ENCODE measurements at places on chromosomes 11 and 22.

GRCh38 chr11:28071305-28071704, 36.7 kb downstream of the KIF18A start:
- DNase-seq = no peak

DNA sequence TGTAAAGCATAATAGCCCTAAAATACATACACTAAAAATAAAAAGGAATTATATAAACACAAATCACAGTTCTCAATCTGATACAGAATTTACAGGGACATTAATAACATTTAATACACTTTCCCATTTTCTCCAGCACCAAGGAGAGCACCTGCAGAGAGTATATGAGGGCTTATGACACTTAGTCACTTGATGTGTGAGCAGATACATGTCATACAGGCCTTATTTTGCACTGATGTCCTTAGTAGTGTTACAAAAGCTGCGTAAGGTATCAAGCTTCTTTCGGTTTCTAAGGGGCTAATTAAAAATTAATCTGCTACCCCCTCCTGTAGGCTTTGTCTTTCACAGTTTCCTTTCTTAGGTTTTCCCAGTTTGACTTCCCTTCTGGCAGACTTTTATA, 61.3 kb downstream of the TRIM44 start:
- DNase-seq = no peak

GRCh38 chr11:120548682-120549209, 37.2 kb downstream of the GRIK4 start:
- DNase-seq = no peak

DNA sequence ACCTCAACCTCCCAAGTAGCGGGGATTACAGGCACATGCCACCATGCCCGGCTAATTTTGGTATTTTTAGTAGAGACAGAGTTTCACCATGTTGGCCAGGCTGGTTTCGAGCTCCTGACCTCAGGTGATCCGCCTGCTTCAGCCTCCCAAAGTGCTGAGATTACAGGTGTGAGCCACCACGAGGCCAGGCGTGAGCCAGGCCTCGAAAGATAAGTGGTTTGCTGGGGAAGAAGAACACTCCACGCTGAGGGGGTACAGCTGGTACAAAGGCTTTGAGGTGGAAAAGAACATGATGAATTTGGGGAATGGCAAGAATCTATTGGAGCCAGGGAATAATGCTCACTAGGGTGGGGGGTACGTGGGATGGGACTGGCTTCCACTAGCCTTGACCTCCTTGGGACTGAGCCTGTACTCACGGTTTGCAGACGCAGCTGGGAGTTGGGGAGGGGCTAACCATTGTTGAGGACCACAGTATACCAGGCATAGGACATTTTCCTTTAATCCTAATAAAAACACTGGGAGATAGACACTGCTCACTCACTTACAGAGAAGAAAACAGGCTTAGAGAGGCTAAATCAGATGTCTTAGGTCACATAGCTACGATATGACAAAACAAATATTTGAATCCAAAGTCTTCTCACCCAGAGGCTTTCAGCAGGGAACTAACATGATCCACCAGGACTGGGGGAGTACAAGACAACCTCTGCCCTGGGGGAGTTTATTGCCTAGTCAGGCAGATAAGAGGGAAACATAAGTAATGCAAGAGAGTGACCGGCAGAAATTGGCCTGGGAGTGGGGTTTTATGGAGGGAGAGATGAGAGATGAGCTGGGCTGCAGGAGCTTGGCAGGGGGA, 4.9 kb downstream of the SLCO2B1 start:
- DNase-seq = no peak

DNA sequence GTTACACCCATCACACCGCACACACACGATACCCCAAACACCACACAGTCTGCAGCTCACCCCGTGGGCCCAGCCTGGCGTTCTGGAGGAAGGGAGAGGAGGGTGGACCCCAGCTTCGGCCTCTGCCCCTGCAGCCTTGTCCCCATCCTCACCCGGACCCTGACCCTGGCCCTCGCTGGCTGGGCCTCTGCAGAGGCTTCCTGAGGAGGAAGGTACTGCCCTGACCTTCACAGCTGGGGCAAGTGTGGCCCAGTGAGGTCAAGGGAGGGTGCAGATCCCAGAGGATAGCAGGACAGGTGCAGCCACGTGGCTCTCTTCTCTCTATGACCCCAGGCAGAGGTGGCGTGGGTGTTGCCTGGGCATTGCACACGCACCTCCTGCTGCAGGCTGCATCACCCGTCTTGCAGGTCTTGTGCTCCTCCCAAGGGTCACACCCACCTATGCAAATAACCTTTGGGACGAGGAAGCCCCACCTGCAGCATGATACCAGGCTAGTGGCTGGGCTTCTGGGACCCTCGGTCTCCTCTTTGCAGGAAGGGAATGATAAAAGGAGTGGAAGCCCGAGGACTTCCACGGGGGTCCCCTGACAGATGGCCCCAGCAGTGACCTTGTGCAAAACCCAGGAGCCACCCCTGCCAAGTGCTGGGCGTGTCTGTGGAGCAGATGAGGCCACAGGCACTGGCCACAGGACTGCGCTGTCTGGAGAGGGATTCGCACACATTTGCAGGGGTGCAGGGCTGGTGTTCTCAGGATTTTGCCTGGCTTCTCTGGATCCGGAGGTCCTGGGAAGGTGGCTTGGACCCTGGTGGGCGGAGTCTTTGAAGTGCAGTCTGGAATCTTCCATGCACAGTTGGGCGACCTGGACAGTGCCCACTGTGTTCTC, 1241.5 kb downstream of the BRD1 start:
- DNase-seq = no peak

DNA sequence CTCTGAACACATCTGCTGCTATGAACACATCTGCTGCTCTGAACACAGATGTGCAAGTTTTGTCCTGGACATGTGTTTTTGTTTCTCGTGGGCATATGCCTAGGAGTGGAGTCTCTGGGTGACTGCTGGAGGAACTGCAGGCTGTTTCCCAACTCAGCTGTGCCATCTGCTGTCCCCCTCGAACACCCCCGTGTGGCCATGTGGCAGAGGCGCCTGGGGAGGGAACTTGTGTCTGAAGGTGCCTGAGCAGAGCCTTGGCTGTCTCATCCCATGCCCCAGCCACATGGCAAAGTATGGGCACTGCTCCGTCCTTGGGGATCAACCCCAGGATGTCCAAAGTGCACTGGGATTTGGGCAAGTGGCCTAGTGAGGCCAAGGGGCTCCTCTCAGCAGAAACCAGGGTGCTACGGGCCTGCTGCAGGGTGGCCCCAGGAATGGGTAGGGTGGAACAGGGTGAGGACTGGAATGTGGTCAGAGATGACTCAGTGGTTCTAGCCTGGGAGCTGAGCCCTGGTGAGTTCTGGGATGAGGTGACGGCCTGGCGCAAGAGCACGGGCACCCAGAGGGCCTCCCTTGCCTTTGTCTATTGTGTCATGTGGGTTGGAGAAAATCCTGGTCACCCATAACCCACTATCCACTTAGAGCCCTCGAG, 14.7 kb downstream of the GATD1 start:
- no peak for DNase-seq

DNA sequence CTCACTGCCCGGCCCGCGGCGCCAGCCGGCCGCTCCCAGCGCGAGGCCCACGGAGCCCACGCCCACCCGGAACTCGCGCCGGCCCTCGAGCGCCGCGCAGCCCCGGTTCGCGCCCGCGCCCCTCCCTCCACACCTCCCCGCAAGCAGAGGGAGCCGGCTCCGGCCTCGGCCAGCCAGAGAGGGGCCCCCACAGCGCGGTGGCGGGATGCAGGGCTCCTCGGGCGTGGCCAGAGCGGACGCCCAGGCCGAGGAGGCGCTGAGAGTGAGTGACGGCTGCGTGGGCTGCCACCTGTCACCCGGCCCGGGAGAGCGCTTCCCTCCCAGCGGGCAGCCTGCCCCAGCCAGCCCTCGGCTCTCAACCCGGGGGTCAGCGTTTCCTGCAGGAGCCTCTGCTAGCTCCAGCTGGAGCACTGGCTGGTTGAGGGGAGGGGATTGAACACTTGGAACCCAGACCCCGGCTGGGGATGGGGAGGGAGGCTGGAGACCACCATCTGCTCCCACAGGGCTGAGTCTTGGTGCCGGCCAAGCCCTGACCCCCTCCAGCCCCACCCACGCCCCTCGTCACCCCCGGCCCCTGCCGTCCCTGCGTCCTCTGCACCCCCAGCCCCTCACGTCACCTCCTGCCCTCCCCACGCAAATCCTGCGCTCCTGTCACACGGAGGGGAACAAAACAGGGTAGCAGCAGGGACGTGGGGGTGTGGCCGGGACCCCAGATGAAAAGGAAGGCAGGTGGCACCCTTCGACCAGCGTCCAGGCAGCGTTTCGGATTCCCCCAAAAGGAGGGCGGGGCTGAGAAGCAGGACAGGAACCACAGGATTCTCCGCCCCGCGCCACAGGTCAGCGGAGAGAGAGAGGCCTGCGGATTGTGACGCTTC, 157.0 kb downstream of the BRD1 start:
- no peak for DNase-seq

GRCh38 chr11:115610908-115611307, 106.7 kb upstream of the CADM1 start:
- no peak for DNase-seq

GRCh38 chr11:10622957-10623791, 54.7 kb upstream of the LYVE1 start:
- no peak for DNase-seq

DNA sequence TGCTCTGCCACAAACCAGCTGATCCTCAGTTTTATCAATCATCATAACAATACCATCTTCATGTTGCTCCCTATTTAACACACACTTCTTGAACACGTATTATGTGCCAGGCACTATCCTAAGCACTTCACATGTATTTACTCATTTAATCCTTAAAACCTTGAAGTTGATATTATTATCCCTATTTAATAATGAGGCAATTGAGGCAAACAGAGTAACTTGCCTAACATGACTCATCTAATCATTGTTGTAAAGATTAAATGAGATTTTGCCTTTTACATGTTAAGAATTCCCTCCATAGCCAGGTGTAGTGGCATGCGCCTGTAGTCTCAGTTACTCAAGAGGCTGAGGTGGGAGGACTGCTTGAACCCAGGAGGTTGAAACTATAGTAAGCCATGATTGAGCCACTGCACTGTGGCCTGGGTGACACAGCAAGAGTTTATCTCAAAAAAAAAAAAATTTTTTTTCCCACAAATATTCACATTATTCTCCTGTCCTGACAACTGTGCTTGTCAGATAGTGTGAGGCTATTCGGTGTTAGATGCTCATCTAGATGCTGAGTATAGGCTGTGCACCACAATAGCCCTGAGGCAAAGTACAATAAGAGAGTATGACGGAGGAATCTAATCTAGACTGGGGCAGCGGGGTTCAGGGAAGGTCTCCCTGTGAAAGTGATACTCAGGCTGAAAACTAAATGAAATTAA, 13.4 kb downstream of the CKAP5 start:
- no peak for DNase-seq

- no peak for DNase-seq
Observed at GRCh38 chr11:126810776-126811175, 189.8 kb downstream of the KIRREL3 start.

- no peak for DNase-seq
Observed at GRCh38 chr11:120660024-120660565, 148.5 kb downstream of the GRIK4 start.

GRCh38 chr22:48890693-48891554, 936.7 kb downstream of the BRD1 start:
- no peak for DNase-seq

GRCh38 chr11:134139873-134140331, 71.0 kb downstream of the JAM3 start:
- no peak for DNase-seq

DNA sequence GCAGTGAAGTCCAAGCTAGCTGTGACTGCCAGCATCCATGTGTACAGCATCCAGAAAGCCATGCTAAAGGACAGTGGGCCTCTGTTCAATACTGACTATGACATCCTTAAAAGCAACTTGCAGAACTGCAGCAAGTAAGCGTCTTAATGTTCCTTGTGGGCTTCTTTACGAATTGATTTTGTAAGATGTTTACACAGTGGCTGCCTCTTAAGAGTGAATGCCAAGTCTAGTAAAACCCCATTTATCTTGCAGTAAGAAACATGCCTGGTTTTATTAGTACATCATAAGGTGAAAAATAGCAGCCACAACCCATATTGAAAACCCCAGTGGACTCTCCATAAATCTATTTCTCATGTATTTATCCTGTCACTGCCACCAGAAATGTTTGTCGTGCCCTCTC, 20.5 kb downstream of the POLD3 start:
- no peak for DNase-seq

DNA sequence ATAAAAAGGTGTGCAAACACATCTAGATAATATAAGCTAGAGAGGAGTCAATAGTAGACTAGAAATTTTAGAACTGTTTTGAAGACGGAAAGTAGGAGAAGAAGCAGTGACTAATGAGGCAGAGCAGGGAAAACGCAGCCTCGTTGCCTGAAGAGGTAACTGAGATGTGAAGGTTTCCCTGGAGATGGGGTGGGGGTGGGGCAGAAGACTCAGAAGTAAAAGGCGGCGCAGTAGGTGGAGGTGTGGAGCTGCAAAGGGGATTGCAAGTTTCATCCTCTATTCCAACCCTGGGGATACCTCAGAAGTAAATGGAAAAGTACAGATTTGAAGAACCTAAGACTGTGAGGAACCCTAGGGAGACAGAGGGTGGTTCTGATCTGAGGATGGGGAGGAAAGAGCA, 109.5 kb downstream of the TMPRSS5 start:
- no peak for DNase-seq

GRCh38 chr11:114259551-114259983, 36.6 kb upstream of the NNMT start:
- DNase-seq = no peak

DNA sequence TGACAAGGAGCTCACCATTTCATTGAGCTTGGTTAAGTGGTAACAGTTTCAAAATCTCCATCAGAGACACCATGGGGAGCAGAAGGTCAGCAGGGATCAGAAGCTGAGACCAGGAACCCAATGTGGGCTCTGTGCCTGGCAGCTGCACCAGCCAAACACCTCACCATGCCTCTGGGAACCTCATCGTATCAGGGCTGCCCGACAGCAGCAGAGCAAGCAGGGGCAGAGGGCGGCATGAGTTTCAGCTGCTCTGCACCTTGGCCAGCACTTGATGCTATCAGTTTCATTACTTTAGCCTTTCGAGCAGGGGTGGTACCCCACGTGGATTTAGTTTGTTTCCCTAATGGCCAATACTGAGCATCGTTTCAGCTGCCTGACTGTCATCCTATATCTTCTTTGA, 77.8 kb downstream of the DGCR2 start:
- DNase-seq = no peak

GRCh38 chr11:117547946-117548345, 220.3 kb downstream of the CEP164 start:
- no peak for DNase-seq

DNA sequence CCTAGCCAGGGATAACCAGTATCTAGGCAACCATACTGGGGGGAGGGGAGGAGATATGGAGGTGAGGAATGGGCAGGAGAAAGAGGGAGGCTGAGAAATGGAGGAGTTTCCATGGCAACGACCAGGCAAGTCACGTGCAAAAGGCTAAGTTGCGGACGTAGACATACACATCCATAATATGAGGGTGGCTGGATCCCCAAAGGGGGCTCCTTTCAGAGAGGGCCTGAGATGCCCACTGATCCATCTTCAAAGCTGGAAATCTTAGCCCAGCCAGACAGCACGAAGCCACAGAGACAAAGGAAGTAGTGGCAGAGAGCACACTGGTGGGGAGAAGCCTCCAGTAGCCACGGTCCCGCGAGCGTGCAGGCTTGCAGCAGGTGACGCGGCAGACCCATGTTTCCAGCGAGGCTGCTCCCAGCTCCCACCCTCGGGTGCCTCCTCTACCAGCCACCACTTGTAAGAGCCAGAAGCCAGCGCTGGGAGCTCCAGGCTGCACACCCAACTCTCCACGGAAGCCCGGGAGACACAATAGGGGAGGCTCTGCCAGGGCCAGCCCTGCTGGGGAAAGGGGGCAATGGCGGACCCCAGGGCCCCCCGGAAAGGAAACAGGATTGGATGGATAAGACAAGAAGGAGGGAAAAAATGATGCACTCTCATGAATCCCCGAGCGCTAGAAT, 938 bp downstream of the FXYD6 start:
- DNase-seq = no peak

Data from stimulated activated CD4-positive, alpha-beta T cell treated with anti-CD3 and anti-CD28 coated beads, Interleukin-1b, Interleukin-23, amount 100 ng/mL, for 1 hour (primary cell).